ENCODE measurements at places on chromosomes 3 and 15.
A peak's percentile ranks its signal among the peaks of the same experiment; 100 is the strongest.

DNA sequence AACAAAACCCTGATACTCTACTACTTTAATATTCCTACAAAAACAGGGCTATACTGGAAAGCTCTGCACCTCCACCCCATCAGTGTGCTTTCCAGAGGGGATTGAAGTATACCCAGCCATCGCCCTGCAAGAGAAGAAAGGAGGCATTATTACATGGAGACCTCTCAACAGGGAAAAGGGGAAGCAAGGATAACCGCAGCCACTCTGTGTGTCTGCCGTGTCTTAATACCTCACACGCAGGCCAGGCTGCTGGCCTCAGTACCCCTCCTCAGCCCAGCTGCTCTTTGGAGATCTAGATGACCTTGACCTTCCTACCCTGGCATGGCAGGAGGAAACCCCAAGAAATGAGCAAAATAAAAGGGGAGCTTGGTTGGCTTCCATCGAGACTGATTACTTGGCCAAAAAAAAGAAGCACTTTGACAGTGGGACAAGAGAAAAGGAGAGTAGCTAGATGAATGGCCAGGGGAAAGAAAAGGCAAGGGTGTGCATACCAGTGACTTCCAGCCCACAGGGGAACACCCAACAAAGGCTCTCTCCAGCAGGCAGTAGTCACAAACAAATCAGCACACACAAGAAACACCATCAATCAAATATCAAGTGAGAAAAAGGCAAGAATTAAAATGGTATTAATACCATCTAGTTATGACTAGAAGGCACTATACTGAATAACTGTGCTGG, 129.4 kb downstream of the STT3B start:
- peak; percentile 5 for DNase-seq

DNA sequence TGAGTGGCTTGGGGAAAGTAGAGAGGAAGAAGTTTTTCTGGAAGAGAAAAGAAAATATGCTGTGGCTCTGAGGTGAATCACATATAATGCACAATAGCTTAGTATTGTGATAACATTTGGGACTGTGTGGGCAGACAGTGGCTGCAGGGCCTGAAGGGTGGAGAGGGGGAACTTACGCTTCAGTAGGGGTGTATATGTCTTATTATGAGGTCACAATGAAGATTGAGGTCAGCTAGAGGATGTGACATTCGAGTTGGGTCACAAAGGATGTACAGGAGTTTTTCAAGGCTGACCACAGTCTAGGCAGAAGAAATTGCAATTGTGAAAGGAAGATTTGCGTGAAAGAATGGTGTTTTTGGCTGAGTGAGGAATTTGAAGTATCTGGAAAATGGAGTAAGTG, 414.8 kb downstream of the LPP start:
- DNase-seq: no peak

DNA sequence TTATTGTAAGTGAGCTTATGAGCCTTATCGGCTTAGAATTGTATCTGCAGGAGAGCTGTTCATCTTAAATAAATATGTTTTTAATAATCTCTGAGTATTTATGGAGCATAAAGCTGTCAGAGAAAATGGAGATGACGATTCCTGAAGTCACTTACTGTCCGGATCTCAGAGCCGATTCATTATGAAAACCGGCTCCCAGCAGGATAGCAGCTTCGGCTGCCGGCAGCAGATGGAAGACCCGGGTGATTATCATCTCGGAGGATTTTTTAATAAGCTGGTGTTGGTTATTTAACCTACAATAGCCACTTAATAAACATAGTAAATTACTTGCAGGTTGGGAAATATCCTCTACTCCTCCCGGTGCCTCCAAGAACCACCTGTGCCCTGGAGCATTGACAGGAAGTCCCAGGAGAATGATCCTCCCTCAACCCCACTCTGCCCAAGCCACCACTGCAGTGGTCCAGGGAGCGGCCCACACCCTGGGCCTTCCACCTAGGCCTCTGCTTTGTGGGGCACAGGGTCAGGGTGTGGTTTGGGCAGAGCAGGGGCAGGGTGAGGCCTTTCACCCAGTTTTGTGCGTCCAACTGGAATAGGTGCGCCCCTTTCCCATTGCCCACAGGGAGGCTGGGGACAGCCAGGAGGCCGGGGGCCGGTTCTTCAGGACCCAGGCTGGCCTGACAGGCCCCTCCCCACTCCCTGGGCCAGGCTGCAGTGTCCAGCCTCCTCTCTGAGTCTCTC, 42.2 kb upstream of the PRR23E start:
- DNase-seq: no peak

- no peak for DNase-seq
Observed at GRCh38 chr15:69086427-69087204, 72.1 kb downstream of the NOX5 start.

DNA sequence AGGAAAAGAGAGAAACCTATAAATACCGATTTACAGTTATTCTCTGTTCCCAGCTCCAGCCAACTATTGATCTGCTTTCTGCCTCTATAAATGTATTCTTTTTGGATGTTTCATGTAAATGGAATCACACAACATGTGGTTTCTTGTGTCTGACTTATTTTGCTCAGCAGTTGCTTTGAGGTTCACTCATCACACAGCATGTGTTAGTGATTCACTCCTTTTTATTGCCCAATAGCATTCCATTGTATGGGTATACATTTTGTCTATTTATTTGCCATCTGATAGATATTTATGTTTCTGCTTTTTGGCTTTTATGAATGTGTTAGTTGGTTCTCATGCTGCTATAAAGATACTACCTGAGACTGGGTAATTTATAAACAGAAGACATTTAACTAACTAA, 23.6 kb downstream of the CCR1 start:
- no peak for DNase-seq

DNA sequence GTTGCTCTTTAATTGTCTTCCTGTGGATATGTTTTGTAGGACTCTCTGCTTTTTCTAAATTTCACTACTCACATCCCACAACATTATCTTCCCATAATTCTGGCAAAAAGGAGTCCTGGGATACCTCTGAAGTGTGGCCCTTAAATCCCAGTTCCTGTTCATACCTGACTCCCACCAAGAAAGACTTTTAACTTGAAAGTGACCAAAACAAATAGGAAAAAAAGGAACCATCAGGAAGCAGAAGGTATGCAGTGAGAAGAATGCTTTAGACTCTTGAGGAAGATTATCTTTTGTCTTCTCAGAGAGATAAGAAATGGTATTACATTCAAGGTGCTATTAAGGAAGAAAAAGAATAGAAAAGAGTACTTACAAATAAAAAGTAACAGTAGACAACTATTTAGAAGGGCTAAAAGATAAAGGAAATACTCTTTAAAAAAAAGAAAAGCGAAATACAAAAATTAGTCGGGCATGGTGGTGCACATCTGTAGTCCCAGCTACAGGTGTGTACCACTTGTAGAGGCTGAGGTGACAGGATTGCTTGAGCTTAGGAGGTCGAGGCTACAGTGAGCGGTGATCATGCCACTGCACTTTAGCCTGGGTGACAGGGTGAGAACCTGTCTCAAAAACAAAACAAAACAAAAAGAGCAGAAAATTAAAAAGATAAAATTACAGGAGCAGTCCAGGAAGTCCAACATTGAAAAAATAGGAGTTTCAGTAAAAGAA, 46.8 kb downstream of the PXK start:
- DNase-seq: no peak

GRCh38 chr3:43144761-43145490, 39.0 kb upstream of the POMGNT2 start:
- no peak for DNase-seq

GRCh38 chr3:149647285-149647684, 10.5 kb downstream of the WWTR1 start:
- no peak for DNase-seq

DNA sequence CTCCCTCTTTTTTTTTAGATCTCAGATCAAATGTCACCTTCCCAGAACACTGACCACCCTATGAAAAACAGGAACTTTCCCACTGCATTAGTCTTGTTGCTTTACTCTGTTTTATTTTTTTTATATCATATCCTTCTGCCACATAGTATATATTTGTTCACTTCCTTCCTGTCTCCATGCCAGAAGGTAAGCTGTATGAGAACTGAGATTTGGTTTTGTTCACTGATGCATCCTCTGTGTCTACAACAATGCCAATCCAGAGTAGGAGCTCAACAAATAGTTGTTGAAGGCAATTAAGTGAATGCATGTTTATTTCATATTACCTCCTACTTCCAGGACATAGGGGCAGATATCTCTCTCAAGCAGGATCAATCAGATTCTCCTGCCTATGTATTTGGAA, 114.4 kb downstream of the TPRG1 start:
- DNase-seq: no peak

GRCh38 chr15:90497912-90498311, 31.8 kb upstream of the CRTC3 start:
- no peak for DNase-seq

DNA sequence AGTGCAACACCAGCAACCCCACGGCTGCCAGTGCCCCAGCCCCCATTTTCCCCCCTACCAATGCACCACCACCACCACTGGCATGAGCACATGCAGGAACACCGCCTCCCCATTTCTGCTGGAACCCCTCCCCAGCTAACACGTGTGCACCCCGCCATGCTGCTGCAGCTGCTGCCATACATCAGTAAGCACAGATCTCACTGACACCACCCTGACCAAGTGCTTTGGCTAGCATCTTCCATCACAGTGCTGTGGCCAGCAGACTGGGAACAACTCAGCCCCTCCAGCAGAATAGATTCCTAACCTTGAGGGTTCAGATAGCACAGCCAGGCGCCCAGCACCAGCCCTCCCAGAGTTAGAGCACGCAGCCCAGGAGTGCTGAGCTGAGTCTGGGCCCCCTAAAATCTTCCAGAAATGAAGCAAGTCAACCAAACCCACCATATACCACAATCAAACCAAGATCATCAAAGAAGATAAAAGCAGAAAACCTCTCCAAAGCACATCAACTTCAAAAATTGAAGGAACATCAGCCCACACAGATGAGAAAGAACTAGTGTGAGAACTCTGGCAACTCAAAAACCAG, 81.2 kb upstream of the CDV3 start:
- no peak for DNase-seq

GRCh38 chr3:13308380-13308801, 111.7 kb downstream of the NUP210 start:
- DNase-seq: peak; percentile 67

DNA sequence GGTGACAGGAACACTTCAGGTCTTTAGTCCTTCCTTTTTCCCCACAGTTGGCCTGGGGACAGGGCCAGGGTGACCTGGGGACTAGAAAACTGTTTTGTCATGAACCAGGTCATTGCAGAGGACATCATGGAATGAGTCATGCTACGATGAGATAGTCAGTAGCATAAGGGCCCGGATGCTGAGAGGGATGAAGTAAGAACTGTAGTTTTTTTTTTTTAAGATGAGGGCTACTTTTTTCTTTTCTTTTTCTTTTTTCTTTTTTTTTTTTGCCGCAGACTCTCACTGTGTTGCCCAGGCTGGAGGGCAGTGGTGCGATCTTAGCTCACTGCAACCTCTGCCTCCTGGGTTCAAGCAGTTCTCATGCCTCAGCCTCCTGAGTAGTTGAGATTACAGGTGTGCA, 8.0 kb downstream of the MAP2K5 start:
- no peak for DNase-seq

DNA sequence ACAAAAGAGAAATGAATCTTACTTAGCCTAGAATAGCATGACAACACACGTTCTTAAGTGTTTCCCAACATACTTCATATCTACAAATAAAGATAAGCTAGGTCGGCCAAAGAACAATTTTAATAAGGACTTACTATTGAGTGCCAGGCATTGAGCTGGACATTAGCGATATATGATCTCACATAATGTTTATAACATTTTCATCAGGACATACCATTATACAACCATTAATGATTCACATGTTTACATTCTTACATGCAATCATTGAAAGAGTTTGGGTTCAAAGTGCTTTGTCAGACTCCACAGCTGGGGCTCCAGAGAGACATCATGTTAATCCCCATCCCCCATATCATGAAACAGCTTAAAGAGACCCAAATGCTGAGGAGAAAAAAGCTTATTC, 189.0 kb downstream of the STT3B start:
- no peak for DNase-seq

- no peak for DNase-seq
Observed at GRCh38 chr3:14057701-14058100, 67.0 kb downstream of the CHCHD4 start.

- DNase-seq: no peak
Observed at GRCh38 chr3:11522953-11523571, 120.7 kb downstream of the VGLL4 start.

- no peak for DNase-seq
Observed at GRCh38 chr15:88920186-88920891, 7.2 kb upstream of the MFGE8 start.

DNA sequence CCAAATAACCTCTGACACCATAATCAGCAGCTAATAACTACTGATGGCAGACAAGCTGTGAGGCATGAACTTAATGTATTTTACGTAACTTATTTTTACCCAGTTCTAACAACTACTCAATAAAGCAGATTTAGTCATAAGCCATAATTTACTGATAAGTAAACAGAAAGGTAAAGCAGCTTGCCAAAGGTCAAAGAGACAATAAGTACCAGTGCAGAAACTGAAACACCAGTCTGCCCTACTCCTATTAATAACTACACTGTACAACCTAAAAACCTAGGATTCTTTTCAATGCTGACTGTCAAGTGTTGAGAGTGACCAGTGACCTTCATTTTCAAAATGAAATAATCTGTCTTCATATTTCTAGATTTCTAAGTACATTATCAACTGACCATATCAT, 152.2 kb downstream of the NR2E3 start:
- no peak for DNase-seq

- DNase-seq: no peak
Observed at GRCh38 chr3:114565216-114565615, 271.4 kb downstream of the TIGIT start.

DNA sequence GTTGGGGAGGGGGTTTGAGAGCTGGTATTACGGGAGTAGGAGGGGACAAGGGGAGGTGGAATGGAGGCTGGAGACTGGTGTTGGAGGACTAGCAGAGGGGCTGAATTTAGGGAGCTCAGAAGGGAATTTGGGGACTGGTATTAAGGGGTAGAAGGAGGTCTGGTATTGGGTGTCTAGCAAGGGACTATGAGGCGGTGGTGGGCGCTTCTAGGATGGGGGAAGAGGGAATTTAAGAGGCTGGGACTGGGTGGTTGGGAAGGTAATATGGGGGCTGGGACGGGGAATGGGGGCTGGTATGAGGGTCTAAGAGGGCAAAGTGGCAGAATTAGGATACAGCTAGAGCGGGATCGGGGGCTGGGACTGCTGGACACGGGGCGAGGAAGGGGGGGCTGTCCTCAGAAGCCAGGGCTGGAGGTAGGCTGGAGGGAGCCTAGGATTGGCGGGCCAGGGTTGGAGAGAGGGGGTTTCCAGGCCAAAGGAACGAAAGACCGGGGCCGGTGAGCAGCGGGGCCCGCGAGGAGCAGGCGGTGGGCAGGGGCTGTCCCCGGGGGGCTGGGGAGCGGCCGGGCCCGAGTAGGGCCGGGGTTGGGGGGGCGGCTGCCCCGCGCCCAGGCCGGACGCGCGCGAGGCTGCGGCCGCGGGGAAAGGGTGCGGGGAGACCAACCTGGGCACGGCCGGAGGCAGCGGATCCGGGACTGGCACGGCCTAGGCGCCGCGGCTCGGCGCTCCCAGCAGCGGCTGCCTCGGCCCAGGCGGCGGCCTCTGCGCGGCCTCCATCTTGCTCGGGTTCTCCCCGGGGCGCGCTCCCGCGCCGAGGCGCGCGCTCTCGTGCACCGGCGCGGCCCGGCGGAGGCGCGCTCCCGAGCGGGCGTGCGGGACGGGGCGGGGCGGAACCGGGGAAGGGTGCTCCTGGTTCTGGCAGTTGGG, at the start of gene LHFPL4:
Gene LHFPL4, minus strand, starts transcription at position 802 of the 927 bp plus-strand sequence. CDS start 1,143 bp downstream, outside the sequence.
- DNase-seq: peak; percentile 95

All from D341Med (cell line).